ENCODE measurements at places on chromosomes 2 and 18.

GRCh38 chr2:218547978-218548377 is 20.2 kb downstream of the USP37 start:
- no peak for DNase-seq

DNA sequence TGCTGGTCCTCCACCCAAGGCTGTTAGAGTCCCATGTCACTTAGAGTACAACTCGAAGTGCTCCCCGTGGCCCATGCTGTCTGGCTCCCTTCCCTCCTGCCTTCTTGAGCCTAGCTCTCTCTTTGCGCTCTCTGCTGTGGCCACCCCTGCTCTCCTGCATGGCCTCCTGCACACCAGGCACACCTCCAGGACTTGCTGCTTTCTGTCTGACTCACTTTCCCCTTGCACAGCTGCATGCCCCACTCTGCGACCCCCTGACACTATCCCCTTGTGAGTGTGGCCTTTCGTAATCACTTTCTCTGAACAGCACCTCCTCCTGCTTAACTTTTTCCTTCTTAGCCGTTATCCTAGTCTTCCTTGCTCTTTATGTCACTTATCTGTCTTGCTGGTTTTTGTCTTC is 343.6 kb downstream of the TGIF1 start:
- no peak for DNase-seq

DNA sequence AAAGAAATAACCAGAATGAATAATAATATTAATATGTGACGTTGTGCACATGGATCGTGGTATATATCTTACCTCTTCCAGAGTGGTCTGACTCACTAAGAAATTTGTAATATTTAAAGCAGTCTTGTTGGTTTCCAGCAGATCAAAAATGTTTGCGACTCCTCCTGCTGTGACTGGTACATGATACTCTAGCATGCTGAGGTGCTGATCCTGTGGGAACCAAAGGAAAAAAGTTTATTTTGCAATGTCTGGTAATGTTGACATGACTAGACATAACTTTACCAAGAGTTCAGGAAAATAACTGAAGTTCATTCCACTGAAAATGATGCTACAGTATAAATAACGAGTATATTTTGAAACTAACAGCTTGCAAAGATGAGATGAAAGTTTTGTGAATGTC is 124.5 kb upstream of the BARD1 start:
- no peak for DNase-seq

DNA sequence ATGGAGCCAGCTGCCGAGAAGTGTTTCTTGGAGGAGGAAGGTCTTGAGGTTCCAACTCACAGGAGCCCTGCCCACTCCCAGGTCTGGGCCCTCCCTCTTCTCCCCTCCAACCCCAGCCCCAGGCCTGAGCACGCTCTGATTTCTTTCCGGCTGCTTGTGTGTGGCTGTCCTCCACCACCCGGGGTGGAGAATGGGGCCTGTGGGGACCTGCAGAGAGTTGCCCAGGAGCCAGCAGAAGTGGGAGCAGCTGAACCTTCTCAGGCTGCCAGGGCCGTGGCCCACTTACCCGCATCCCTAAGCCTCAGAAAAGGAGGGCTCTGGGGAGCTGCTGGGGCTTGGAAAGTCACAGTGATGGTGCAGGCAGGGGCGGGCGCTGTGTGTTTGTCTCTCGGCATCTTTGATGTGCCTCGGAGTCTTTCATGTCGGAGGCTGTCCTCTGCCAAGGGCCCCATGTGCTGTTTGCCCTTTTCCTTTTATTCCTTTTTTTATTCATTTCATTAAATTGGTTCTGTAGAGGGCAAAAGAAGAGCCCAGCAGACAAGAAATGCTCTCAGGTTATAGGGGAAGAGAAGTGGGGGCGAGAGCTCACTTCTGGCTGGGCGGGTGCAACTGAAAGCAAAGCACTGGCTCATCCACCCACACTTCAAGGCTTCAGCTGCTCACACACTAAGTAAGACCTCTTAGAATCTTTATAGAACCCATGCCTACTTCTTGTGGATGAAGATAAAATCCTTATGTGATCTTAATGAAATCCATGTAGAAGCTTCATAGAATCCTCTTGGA is 52.5 kb downstream of the SDC1 start:
- DNase-seq = no peak

DNA sequence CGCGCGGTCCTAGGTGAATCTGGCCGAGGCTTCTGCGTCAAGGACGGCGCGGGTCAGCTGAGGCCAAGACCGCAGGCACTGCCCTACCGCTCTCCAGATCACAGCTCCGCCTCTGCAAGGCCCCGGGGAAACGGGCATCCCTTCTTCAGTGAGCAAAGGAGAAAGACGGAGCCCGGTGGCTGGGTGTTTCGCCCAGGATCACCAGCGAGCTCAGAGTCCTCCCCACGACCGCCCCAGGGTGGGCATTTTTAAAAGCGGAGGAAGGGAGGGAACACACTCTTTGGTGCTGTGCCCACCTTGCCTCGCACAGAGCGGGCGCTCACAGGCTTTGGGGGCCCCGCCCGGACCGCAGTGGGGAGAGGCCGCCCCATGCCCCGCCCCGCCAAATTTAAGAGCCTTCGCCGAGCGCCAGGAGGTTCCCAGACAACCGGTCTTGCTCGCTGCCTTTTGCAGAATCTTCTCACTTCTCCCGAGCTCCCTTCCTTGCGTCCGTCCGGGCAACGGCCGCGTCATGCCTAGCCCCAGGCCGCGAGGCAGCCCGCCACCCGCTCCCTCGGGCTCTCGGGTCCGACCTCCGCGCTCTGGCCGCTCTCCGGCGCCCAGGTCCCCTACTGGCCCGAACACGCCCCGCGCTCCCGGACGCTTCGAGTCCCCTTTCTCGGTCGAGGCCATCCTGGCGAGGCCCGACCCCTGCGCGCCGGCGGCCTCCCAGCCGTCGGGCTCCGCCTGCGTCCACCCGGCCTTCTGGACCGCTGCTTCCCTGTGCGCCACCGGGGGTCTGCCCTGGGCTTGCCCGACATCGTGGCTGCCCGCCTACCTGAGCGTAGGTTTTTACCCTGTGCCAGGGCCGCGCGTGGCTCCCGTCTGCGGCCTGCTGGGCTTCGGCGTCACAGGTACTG is at the start of gene NOTO:
TSS of gene NOTO (plus strand) at position 419 of the 899 bp plus-strand sequence. CDS start at position 512, 93 bp downstream.
- DNase-seq = no peak

DNA sequence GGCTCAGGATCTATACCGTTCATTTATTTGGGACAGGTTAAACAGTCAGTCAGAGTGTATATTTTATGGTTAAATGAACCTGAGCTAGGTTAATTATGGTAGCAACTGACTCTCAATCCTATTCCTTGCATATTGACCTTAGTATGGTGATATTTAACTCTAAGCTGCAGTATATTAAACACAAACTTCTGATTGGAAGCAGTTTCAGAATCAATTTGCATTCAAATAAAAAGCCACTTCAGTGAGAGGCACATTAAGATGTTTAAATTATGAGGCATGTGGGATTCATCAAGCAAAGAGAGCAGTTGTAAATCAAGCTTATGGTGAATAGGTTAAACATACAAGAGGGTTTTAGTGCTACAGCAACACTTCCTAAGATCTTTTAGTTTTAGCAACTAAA is 40.4 kb downstream of the FRZB start:
- DNase-seq = no peak

- no peak for DNase-seq
These were observed 150.5 kb downstream of the SEPTIN10 start for GRCh38 chr2:109463236-109463635.

DNA sequence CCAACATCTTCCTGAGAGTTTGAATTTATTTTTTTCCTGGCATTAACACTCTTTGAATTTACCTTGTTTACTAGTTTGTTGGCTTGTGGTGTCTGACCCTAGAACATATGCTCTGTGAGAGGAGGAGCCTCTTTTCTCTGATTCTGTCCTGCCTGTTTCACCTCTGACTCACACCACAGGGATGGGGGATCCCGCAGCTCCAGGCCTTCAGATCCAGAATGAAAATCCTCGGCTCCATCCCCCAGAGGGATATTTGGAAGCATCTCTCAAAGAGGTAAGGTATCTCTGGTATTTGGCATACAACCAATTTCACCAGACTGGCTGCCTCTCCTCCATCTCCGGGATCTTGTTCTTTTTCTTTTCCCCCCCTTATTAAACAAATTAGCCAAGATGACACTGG is 104.7 kb downstream of the GPR39 start:
- no peak for DNase-seq

DNA sequence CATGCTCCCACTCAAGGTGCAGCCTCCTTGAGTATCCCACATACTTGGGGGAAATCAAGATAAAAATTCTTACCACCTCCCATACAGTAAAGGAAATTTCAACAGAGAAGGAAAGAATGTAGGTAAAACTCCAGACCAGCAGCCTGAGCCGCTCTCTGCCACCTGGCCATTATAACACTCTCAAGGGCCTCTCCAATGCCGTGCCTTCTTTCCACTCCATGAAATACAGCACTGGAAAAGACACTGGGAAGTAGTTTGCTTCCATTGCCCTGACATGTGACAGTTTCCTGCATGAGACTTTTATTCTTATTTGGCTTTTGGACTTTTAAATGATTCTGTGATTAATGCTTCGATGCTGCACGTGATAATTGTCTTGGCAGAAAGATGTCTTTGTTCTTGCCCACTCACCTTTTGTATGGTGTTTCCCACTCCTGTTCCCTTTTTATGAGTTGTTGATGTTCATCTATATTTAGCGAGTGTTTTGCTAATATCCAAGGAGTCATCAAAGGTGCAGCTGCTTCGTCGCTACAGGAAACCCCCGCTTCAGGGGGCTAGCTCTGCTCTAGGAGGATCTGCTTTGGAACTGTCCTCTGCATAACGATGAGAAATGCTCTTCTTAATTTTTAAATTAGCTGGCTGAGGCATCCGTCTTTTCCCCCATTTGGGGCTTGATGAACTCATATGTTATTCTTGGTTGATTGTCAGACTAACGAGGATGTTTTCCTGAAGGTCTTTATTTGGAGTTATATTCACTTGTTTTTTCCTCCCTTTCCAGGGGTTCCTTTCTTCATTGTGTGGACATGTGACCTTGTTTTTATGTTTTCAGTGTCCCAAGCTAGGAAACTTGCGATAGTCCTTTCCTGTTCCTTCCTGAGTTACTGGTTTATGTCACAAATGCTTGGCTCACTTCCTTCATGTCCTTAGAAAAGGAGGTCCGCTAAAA is 179.4 kb downstream of the TXNL1 start:
- DNase-seq = no peak

- no peak for DNase-seq
These were observed 24.1 kb downstream of the TFPI start for GRCh38 chr2:187529977-187530721.

- DNase-seq = peak; percentile 91
These were observed 24.6 kb upstream of the CASP10 start for GRCh38 chr2:201158111-201158929.

GRCh38 chr18:29962579-29962978 is 1080.0 kb downstream of the DSC3 start:
- no peak for DNase-seq

DNA sequence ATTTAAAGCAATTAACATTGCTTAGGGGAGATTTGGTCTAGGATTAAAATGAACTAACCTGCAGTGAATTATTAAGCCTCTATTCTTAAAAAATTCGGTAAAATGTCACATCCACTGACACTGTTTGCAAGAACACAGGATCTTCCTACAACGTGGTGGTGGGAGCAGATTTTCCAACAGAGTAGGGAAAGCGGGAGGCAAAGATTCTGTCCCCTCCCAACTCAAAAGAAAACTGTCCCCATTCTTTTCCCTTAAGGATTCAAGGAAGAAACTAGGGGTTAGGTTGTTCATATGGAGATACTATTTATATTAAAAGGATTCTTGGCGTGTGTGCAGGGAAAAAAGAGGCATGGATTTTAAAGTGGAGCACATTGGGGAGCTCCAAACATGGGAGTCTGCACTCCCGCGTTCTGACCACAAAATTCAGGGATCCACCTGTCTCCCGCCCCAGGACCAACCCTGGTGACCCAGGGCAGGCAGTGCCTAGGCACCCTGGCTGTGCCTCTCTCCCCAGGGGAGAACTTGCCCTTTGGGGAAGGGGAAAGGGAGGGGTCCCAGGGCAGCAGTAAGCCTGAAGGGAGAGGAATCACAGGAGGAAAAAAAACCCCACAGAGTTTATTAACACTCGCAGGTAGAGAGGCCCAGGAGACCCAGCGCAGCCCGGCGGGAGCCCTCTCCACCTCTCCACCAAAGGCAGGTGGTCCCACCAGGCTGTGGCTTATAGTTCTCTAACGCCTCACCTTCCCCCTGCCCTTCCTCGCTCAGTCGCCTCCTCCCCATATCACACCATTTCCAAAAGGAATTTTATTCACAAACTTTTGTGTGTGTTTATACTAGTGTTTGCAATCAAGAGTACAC is 2.3 kb downstream of the PTGR3 start:
- no peak for DNase-seq

DNA sequence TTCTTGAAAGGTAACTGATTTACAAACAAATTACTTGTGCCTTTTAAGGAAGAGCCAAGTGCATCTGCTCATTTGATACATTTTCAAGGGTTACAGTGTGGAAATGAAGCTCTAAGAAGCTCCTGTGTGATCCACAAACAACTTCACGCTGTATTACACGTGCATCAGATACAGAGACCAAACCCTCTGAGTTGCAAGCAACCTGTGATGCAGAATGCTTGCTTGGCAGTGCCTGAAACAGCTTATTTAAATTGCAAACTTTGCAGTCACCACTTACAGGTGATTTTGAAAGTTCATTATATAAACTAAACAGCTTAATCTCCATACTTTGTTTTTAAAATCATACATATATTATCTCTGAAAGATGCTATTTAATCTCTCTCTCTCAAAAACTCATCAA is 50.1 kb downstream of the ZEB2 start:
- DNase-seq = no peak

- DNase-seq = no peak
These were observed 3.0 kb downstream of the FEV start for GRCh38 chr2:218981881-218982585.

DNA sequence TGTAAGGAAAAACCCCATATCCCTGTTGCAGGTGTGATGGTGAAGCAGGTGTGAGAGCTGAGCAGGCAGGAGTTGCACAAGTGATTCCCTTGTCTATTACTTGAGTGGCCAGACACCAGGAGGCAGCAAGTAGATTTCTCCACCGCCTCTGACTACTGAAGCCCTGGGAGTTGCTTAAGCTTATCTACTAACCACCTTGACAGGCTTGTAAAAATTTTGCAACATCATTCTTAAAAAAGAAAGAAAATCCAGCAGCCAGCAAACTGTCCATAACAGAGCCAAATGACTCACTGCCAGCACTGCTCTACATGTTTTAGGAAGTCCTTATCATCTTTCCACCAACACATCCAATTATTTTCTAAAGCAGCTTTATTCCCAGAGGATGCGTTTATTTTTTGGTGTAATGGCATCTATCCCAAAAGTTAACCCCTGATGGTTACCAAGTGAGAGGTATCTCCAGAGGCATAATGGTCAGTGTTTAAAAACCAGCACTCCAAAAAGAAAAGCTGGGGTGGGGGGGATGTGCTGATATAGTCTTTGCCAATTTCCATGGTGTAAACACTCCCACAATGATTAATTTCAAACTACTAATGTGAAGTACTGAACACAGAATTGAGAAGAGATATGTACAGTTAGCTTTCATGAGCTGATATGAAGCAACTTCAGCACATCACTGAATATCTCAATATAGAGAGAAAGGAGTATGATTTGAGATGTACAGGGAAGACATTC is 16.3 kb upstream of the GPR39 start:
- DNase-seq = peak; percentile 40

Measured in GF-D8 (cell line).